Hematopoietic multipotent progenitor cell (in vitro differentiated cells): ENCODE measurements at places on chromosomes 1 and 21. TPM values are rescaled to one million over a fixed set of nuclear protein-coding genes. Genes with fewer than 3 reads are reported as not detected.
A peak's percentile ranks its signal among the peaks of the same experiment; 100 is the strongest.

FYB2 gene
- total RNA-seq: not detected

FAAP20 gene
- total RNA-seq: 24.8 TPM

SIPA1L2 gene
- 0.81 TPM for total RNA-seq

DDAH1 gene
- total RNA-seq: 0.81 TPM

PLA2G2A gene
- total RNA-seq: not detected

HCRTR1 gene
- 0.27 TPM for total RNA-seq

AQP10 gene
- 0.54 TPM for total RNA-seq

- DNase-seq: peak; percentile 0
These were observed 44.3 kb downstream of the TPR start for GRCh38 chr1:186330758-186331157.

GRCh38 chr1:207001492-207002245 is 30.9 kb downstream of the C1orf116 start:
- DNase-seq: no peak

- DNase-seq: no peak
These were observed 3.3 kb upstream of the F3 start for GRCh38 chr1:94544706-94545490.

DNA sequence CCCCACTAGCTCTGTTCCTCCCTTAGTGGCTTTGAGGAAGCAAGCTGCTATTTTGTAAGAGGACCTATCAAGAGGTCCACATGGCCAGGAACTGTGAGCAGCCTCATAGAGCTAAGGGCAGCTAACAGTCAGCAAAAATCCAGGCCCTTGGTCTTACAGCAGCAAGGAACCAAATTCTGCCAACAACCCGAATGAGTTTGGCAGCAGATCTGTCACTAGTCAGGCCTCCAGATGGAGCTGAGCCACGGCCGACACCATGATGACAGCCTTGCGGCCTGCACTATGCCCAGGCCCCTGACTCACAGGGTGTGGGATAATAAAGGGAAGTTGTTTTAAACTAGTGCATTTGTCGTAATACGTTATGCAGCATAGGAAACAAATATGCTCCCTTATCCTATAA is 28.0 kb upstream of the H3-3A start:
- peak; percentile 97 for DNase-seq

DNA sequence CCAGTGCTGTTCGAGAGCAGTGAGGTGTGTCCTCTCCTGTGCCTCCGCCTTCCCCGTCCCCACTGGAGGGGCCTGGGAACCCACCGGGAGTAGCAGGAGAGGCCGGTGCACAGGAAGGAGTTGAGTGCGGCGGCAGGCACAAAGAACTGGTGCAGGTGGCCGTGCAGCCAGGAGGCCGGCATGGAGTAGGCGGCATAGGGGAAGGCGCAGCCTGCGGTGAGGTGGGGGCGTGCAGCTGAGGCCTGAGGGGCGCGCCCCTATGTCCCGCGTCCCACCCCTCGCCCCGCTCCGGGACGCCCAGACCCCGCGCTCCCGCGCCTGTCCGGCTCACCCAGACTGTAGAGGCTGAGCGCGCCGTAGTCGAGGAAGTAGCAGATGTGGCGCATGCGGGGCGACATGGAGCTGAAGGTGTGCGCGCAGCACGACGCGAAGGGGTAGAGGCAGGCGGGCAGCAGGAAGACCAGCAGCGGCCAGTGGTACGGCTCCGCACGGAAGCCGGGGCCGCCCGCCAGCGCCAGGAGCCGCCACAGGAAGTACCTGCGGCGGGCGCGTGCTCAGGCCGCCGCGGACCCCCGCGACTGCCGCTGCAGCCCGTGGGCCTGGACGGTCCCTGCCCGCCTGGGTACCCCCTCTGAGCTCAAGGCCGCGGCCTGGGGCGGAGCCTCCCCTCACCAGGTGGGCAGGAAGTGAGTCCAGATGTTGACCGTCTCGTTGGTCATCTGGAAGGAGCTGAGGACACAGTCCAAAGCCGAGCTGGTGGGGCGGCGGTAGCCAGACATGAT is 2.2 kb downstream of the PAQR6 start:
- DNase-seq: no peak

DNA sequence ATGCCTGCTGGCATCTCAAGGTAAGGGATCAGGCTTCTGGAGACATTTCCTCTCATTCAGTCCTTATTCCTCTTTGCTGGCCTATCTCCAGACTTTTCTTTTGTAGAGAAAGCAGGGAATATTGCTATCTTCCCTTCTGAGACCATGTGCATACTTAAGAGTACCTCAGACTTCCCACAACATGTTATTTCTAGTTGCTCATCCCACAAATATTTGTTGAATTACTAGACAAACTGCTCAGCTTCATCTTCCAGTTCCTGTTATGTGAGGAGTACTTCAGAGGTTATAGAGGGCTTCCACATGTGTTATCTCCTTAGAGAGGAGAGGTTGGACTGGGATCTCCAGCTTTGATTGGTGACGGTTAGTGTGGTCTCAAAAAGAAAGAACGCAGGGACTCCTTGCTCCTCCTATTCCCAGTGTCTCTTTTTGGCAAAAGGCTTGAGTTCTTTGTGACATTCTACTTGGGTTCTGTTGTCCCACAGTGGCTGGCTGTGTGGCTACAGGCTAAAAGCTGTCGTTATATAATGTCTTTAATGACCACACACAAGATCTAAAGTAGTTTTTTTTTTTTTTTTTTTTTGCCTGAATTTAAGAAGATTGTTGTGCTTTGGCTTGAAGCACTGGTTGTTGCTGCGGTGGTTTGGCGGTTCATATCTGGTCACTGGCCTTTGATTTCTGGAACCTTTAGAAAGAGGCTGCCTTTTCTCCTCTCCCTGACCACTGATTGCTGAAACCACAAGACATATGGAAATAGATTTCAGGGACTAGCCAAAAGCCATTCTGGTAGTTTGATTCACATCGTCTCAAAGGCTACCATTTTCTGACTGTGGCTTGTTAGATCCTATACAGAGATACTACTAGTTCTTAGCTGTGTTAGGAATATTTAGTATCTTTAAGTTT is 78.7 kb downstream of the FGGY start:
- DNase-seq: no peak

DNA sequence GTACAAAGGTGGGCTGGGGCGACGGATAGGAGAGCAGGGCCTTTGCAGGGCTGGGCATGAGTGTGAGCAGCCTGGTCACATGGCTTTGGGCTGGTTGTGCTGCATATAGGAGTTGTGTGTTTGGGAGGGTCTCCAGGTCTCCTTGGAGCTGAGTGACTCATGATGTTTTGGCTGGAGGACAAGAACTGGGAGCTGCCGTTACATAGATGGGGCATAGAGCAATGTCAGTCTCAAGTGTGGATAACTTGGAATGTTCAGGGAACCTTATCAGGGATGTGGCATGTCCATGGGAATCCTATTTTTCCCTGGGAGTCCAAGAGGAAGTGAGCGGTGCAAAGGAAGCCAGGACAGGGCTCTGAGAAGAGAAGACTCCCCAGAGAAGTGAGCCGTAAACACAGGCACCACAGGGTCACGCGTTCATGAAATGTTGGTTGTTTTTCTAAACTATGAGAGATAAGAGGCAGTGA is 136.4 kb upstream of the KCNE2 start:
- DNase-seq: no peak

DNA sequence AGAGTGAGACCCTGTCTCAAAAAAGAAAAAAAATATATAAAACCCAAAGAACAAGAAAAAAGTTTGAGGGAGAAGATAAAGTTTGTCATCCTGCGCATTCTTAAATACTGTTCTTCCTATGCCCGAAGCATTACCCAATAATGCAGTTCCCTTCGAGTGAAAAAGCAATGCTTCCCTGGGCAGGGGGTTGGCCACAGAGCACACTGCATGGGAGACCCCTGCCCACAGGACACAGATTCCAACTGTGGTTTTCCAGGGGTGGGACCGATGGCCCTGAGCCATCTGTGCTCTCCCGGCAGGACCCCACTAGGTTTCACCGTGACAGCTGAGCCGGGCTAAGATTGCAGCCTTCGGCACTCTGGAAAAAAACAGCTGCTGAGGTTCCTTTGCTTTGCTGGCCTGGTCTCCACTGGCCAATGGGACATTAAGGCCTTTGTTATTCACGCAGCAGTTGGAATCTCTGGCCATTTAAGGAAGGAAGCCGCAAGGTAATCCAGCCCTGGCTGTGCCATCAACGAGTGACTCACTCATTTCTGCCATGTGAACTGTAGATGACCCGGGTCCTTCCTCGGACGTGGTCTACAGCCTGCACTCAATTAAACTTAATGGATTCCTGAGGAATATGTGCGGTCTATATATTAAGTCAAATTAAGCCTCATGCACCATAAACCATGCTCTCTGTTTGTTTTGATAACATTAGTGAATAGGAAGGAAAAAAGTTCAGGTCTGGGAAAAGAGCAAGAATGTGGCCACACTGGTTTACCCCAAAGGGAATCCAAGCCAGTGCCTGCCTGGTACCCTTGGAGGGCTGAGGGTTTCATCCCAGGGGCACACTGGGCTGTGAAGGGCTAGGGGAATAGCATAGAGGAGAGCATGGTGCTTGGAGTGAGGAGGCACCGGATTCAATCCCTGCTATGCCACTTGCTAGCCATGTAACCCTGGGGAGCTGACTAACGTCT is 163.2 kb downstream of the ZBTB18 start:
- DNase-seq: no peak

GRCh38 chr1:33996281-33996680 is 132.4 kb downstream of the HMGB4 start:
- no peak for DNase-seq

DNA sequence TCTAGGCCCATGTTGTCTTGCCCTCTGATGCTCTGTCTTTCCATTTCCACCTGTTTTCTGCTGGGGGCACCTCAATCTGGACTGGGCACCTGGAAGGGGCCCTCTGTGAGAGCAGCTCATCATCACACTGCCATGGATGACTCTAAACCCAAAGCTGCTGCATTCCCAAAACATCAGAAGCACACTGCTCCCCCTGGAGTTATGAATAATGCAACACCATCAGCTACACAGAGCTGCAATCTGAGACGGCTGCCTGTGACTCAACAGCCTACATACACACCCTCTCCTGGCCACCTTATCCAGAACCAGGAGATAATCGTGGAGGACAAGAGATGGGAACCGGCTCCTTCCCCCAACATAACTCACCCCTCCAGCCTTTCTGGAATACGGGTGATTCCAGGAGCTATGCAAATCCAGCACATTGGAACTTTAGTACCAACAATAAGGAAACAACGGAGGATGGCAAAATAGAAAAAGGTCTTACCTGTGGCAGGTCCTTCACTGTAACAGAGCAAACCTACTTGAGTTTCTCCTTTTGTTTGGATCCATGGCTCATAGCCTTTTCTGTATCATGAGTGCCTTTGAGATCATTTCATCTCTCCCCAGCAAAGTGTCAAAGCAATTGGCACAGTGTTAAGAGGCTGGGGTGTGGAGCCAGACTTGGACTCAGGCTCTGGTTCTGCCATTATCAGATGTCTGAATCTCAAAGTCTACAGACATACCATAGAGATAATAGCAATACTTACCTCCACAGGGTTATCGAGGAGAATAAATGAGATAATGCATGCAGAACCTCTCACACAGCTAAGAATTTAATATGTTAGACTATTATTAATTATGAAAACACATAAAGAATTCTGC is 29.3 kb downstream of the AK2 start:
- no peak for DNase-seq

- no peak for DNase-seq
These were observed 348.6 kb downstream of the USP25 start for GRCh38 chr21:16078382-16078781.

GRCh38 chr1:90133133-90133532 is 138.2 kb downstream of the ZNF326 start:
- no peak for DNase-seq
